ENCODE measurements at places on chromosomes 11 and 22.

DNA sequence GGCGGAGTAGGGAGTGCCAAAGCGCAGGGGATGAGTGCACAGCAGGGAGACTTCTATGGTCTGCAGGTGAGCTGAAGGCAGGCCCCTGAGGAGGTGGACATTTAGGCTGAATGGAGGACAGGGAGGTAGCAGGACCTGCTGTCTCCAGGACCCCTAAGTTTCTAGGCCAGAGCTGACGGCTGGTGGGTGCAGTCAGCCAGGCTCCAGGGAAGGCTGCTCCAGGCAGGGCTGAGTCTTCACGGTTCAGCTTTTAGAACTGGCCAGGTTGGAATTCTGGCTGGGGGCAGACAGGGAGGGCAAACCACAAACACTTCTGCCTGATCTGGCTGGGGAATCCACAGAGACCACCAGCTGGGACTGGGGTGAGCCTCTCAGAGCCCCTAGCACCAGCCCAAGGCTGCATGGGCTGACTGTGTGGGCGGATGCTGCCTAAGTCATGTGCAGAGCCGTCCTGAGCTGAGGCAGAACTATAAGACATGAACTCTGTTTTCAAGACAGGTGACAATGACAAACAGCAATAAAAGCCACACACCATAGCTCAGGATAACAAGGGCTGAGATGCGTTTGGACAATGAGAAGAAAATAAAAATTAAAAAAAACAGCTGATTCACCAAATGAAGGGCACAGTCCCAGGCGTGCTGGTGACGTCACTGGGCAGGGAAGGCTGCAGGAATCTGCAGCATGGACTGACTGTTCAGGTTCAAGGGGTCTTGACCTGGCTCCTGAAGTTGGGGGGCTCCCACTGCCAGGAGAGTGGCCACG is 10.4 kb upstream of the MALAT1 start:
- DNase-seq, result no peak

- no peak for DNase-seq
These were observed 62.9 kb upstream of the LRRC4C start for GRCh38 chr11:41522391-41522790.

DNA sequence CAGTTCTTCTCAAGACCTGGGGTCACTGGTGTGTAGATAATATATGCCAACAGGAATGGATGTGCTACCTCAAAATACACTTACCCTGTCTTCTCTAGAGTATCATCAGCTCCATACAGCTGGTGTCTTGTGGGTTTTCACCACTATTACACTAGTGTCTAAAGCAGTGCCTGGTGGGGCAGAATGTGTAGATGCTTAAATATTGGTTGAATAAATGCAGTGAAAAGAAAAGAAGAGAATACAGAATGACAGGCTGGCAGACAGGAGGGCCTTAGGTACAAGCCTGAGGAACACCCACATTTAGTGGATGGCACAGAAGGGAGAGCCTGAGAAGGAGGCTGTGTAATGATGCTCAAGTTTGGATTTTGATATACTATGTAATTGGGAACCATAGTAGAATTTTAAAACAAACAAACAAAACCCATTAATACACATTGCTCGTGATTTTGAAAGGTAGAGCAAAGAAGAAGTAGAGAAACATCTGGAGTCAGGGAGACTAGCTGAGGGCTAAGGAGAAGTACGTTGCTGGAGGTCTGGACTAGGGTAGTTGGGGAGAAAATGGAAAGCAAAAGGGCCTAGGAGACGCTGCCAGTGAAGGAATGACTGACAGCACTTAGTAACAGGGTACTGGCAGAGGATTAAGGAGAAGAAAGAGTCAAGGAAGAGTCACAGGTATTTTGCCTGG is 20.5 kb upstream of the RAG2 start:
- no peak for DNase-seq

DNA sequence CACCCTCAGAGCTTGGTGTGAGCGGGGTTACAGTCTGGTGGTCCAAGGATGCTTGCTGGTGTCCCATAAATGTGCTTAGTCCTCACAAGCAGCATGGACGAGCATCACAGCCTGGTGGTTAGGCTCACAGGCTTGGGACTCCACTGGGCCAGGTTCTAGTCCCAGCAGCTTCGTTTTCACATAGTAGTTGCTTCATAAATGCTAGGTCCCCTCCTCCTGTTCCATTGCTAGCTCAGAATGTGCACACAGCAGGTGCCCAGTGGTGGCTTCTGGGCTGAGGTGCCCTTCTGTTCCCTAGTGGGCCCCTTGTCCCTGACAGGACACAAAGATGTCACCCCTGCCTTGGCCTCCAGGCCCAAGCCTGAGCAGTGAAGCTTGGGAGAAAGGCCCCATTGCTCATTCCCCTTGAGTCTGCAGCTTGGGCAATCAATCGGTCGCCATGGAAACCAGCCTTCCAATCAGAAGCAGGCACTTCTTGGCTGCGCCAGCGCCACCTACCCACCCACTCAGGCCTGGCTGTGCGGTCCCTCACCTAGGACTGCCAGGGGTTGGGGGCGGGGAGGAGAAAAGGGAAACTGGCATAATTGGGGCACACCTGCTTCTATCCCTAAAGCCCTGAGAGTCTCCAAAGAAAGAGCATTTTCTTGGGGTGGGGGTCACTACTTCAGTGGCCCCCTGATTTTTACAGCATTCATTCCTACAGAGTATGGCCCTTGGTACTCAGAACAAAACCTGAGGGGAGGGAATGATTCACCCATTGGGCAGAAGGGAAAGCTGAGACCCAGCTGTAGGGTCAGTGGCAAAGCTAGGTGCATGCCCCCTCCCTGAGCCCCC is 48.1 kb downstream of the CYTH4 start:
- DNase-seq, result peak; percentile 31

- no peak for DNase-seq
These were observed 950 bp upstream of the ACER3 start for GRCh38 chr11:76859708-76860227.

DNA sequence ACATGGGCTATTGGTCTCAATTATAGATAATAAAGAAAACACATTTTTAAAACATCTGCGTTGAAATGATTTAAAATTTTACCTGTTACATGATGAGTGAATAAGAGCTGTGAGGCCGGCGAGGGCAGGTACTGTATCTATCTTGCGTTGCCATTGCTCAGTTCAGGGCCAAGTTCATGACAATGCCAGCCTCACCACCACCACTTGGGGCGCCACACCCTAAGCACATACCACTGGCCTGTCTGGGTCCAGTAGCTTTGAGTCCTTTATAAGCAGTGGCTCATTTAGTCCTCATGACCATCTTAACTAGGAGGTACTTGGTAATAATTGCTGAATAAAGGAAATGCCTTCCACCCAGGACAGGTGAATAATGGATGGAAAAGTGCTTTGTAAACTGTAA is 14.5 kb upstream of the MB start:
- no peak for DNase-seq

DNA sequence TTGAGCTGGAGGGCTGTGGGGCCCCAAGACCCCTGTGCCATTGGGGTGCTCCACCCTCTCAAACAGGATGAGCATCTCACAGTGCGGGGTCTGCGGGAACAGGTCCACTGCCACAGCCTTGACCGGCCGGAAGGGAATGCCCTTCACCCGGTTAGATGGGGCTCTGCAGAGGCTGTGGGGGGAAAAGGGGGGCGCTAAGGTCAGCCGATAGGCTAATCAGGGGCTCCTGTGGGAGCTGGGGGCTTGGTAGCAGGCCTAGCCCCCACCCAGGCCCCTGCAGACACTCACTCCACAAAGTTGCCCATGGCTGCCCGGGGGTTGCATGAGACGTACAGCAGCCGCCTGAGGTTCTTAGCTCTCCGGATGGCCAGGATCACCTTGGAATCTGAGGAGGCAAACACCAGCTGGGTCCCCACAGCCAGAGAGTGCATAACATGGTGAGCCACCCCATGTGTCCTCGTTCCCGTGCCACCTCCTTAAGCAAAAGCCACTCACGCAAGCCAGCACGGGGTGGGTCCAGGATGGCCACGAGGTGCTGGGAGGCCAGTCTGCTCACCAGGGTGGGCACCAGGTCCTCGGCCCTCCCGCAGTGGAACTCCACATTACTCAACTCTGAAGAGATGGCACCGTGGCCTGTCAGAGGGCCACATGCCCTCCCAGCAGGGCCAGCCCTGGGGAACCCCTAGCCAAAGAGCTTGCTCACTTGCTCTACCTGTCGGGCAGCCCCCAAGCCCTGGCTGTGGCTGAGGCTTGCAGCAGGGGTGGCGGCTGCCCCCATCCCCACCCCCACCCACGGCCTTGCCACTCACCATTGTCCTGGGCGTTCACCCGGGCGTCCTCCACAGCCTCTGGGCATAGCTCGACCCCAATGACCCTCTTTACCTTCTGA is 3.0 kb upstream of the RANBP1 start:
- DNase-seq, result no peak

All from NCI-H2107 (cell line).